ENCODE measurements at places on chromosomes 2 and 18.

GRCh38 chr18:13558124-13558523 lies 168.2 kb downstream of the FAM210A start:
- H3K27me3 ChIP-seq: peaks cover 20% of the 10 kb centered on the region
- no peak overlapping the region for H3K4me3 ChIP-seq
- H3K27ac ChIP-seq: no peak overlapping the region
- no peaks in the 10 kb centered on the region for H3K4me1 ChIP-seq
- H3K36me3 ChIP-seq: no peaks in the 10 kb centered on the region
- DNase-seq: no peak

GRCh38 chr2:49068613-49069012 lies 85.7 kb downstream of the FSHR start:
- H3K27ac ChIP-seq: no peak overlapping the region
- no peaks in the 10 kb centered on the region for H3K36me3 ChIP-seq
- H3K27me3 ChIP-seq: no peaks in the 10 kb centered on the region
- DNase-seq: no peak
- no peaks in the 10 kb centered on the region for H3K4me1 ChIP-seq
- no peak overlapping the region for H3K4me3 ChIP-seq

DNA sequence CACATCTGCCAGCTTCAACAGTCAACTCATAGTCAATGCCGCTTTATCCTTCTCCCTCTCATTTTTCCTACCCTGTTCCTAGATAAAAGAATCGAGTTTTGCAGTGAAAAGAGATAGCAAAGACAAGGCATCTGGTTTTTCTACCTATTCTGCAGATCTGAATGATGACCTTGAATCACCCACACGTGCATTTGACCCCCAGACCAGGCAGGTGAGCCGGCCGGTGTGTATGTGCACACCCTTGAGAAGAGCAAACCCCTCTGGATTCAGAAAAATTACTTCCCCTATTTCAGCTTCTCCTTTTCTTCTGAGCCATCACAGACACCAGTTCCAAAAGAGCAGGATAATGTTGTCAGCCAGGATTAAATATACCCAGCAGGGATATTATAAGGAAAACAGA lies 115.6 kb upstream of the ST6GAL2 start:
- DNase-seq: no peak
- H3K27me3 ChIP-seq: no peaks in the 10 kb centered on the region
- no peaks in the 10 kb centered on the region for H3K36me3 ChIP-seq
- no peak overlapping the region for H3K4me3 ChIP-seq
- peak overlapping the region; percentile 53 for H3K27ac ChIP-seq
- no peaks in the 10 kb centered on the region for H3K4me1 ChIP-seq

DNA sequence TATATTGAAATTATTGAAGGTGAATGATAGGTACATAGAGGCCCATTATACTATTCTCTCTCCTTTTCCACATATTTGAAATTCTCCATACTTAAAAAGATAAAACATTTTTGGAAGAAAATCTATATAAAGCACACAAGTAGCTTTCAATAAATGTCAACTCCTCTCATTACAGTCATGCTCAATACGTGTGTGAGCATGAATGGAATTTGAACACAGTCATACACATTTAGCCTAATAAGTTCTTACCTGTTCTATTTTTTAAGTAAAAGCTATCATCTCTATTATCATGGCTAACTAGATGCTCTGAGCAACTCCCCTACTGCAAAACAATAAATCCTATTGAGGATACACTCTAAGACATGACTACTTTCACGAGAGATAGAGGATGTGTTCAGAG lies 41.9 kb upstream of the SPATS2L start:
- peaks cover 15% of the 10 kb centered on the region for H3K4me1 ChIP-seq
- no peak for DNase-seq
- no peak overlapping the region for H3K27ac ChIP-seq
- no peak overlapping the region for H3K4me3 ChIP-seq

GRCh38 chr2:43227830-43228281 lies 1.4 kb upstream of the ZFP36L2 start:
- peak overlapping the region; percentile 97 for H3K27ac ChIP-seq
- no peak for DNase-seq
- peaks cover 17% of the 10 kb centered on the region for H3K4me1 ChIP-seq

DNA sequence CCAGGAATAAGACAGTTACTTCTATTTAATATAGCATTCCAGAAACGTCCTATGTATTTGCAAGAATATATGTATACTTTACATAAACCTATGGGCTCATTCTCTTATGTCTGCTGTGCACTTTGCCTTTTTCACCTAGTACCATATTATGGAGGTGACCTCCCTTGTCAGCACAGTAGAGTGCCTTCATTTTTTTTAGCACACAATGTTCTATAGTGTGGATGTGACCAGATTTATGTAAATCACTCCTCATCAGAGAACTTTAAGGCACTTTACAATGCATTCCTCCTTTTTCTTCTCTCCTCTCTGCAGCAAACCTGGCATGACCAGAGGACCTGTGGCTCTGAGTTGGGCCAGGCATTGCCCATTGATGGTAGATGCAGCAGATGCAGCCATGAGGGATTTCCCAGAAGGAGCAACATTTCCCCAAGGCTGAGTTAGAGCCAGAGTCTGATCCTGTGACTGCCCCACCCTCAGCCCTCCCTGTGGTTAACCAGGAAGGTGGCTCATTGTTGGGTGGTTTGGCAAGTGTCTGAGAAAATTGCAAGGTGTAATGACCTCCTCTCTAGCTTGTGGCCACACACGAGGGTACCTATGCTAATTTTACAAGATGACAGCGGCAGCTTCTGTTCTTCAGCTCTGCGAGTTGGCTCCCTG lies 76.5 kb upstream of the DLX2 start:
- H3K4me3 ChIP-seq: no peak overlapping the region
- H3K4me1 ChIP-seq: peaks cover 21% of the 10 kb centered on the region
- H3K27me3 ChIP-seq: no peaks in the 10 kb centered on the region
- no peaks in the 10 kb centered on the region for H3K36me3 ChIP-seq
- no peak overlapping the region for H3K27ac ChIP-seq

GRCh38 chr2:54619660-54620231 lies 103.7 kb upstream of the EML6 start:
- peaks cover 3% of the 10 kb centered on the region for H3K4me1 ChIP-seq
- DNase-seq: no peak
- H3K27ac ChIP-seq: no peak overlapping the region
- H3K27me3 ChIP-seq: no peaks in the 10 kb centered on the region
- no peak overlapping the region for H3K4me3 ChIP-seq

GRCh38 chr18:78984941-78985784 lies 5.5 kb downstream of the SALL3 start:
- no peaks in the 10 kb centered on the region for H3K4me1 ChIP-seq
- DNase-seq: no peak
- H3K27me3 ChIP-seq: peaks cover 46% of the 10 kb centered on the region
- no peak overlapping the region for H3K27ac ChIP-seq
- no peaks in the 10 kb centered on the region for H3K36me3 ChIP-seq
- no peak overlapping the region for H3K4me3 ChIP-seq

- peaks cover 36% of the 10 kb centered on the region for H3K4me1 ChIP-seq
- no peak overlapping the region for H3K4me3 ChIP-seq
- DNase-seq: no peak
- H3K36me3 ChIP-seq: peaks cover 60% of the 10 kb centered on the region
- H3K27me3 ChIP-seq: no peaks in the 10 kb centered on the region
These were observed 105.6 kb downstream of the CRIM1 start for GRCh38 chr2:36461039-36461681.

DNA sequence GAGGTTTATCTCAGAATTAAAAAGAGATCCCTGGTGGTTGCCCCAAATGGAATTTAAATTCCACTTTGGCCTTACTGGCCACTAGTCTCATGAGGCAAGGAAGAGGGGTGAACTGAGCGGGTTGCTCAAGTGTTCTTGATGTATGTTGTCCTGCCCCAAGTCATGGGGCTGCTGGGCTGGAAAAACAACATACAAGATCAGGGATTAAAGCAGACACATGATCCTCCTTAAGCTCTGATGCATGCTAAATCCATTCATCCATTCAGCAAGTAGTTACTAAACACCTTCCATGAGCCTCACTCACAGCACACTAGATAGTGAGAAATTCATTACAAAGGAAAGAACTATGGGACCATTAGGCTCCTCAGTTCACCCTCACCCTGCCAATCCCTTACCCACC lies 196.3 kb downstream of the MREG start:
- H3K4me1 ChIP-seq: no peaks in the 10 kb centered on the region
- no peak for DNase-seq
- no peak overlapping the region for H3K27ac ChIP-seq
- no peaks in the 10 kb centered on the region for H3K36me3 ChIP-seq
- H3K27me3 ChIP-seq: no peaks in the 10 kb centered on the region

DNA sequence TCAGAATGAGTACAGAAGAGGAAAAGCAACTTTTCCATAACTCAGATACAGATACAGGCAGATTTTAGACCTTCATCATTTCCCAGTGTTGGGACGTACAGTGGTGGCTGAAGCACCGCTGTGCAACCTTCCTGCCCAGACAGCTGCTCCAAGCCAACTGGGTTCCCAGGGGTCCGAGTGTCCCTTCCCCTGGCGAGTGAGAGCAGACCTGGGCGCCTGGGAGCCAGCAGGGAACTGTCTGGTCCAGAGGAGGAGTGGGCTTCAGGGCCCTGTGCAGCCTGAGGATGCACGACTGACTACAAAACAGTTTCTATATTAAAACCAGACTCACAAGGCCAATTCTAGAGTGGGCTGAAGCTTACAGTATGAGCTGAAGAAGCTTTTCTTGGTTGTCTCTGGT lies 11.1 kb upstream of the OR6B2 start:
- H3K4me3 ChIP-seq: no peak overlapping the region
- H3K4me1 ChIP-seq: no peaks in the 10 kb centered on the region
- DNase-seq: no peak
- H3K27me3 ChIP-seq: peaks cover 48% of the 10 kb centered on the region

- DNase-seq: no peak
- H3K4me1 ChIP-seq: no peaks in the 10 kb centered on the region
- H3K27me3 ChIP-seq: no peaks in the 10 kb centered on the region
- H3K27ac ChIP-seq: no peak overlapping the region
- no peaks in the 10 kb centered on the region for H3K36me3 ChIP-seq
- no peak overlapping the region for H3K4me3 ChIP-seq
These were observed 180.7 kb upstream of the EPHA4 start for GRCh38 chr2:221752781-221753180.

- no peak overlapping the region for H3K27ac ChIP-seq
- no peak overlapping the region for H3K4me3 ChIP-seq
- no peaks in the 10 kb centered on the region for H3K4me1 ChIP-seq
- no peaks in the 10 kb centered on the region for H3K27me3 ChIP-seq
These were observed 41.6 kb upstream of the TFCP2L1 start for GRCh38 chr2:121326628-121327027.
